ENCODE measurements at places on chromosomes 4 and X. TPM values are rescaled to one million over a fixed set of nuclear protein-coding genes. Genes with fewer than 3 reads are reported as not detected.

DNA sequence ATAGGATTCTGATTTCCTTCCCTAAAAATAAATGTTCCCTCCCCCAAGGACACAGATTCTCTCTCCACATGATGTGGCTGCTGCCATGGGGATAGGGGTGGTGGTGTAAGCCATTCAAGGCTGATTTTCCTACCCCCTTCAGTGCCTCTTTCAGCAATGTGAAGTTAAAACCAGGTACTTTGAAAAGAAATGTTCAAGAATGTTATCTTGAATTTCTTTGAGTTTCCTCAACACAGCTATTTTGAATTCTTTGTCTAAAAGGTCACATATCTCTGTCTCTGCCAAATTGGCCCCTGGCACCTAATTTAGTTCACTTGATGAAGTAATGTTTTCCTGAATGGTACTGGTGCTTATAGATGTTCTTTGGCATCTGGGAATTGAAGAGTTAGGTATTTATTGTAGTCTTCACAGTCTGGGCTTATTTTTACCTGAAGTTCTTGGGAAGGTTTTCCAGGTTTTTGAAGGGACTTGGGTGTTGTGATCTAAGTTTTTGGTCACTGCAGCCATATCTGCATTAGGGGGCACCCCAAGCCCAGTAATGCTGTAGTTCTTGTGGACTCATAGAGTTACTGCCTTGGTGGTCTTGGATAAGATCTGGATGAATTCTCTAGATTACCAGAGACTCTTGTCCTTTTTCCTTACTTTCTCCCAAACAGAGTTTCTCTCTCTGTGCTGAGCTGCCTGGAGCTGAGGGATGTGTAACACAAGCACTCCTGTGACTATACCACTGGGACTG lies 7.6 kb upstream of the DIPK2B start:
- H3K4me3 ChIP-seq = no peak overlapping the region
- H3K4me1 ChIP-seq = no peaks in the 10 kb centered on the region
- no peaks in the 10 kb centered on the region for H3K27me3 ChIP-seq
- DNase-seq = no peak
- H3K36me3 ChIP-seq = peaks cover 5% of the 10 kb centered on the region
- no peak overlapping the region for H3K27ac ChIP-seq

DNA sequence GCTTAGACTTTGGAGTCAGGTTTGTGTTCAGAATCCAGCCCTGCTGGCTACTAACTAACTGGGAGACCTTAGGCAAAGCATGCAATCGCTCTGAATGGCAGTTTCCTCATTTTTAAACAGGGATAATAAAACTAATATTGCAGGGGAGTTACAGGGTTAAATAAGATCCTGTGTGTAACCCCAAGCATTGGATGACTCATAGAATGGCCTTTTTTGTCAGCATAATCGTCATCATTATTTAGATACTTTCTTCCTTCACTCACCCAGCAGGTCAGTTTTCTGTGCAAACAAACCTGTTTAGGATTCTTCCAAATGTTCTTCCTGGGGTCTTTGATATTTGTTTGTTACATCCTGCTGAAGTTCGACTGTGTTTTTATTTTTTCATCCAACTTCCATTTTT lies 208.2 kb downstream of the EVC2 start:
- no peak overlapping the region for H3K4me3 ChIP-seq
- DNase-seq = no peak
- no peak overlapping the region for H3K27ac ChIP-seq
- no peaks in the 10 kb centered on the region for H3K27me3 ChIP-seq
- peaks cover 5% of the 10 kb centered on the region for H3K4me1 ChIP-seq
- H3K36me3 ChIP-seq = peaks cover 11% of the 10 kb centered on the region

DNA sequence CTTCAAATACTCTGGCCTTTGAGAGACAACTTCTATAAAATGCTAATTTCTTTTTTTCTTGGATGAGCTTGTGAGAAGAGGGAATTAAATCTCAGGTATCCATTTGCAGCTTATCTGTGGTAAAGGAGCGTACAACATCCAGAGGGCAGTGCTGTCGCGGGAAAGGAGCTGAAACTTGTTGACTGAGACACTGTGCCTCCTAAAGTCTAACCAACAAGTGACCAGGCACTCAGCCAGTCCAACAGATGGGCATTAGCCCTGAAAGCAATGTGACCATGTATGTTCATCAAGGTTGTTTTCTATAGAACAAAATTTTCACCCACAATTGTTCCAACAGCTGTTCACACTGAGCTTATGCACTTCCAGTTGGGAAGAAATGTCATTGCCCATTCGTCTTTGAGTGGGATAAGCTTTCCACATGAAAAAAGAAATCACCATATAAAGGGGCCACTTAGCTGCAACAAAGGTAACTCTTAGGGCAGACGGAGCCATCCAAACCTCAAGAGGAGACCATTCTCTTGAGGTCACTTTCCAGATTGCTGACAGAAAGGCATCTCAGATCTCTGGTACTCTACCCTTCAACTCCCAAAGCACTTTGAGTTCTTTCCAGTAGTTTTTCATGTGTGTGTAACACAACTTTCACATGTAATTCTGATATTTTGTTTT lies 244.8 kb upstream of the NEIL3 start:
- no peak overlapping the region for H3K4me3 ChIP-seq
- H3K27me3 ChIP-seq = no peaks in the 10 kb centered on the region
- no peaks in the 10 kb centered on the region for H3K4me1 ChIP-seq
- H3K36me3 ChIP-seq = no peaks in the 10 kb centered on the region

GRCh38 chrX:120446498-120446897 lies 22.6 kb downstream of the LAMP2 start:
- peaks cover 14% of the 10 kb centered on the region for H3K36me3 ChIP-seq
- no peaks in the 10 kb centered on the region for H3K27me3 ChIP-seq
- H3K4me3 ChIP-seq = no peak overlapping the region
- H3K4me1 ChIP-seq = no peaks in the 10 kb centered on the region
- no peak for DNase-seq

DNA sequence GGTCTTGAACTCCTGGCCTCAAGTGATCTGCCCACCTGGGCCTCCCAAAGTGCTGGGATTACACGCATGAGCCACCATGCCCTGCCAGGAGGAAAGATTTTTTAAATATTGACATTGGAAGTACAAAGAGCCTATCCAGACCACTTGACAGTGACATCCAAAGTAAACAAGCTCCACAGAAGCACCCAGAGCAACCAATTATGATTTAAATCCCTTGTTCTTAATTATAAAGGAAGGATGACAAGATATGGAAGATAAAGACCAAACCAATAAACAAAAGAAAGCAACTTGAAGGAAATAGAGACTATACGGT lies 27.7 kb upstream of the RPL34 start:
- peaks cover 6% of the 10 kb centered on the region for H3K36me3 ChIP-seq
- no peak overlapping the region for H3K4me3 ChIP-seq
- H3K27me3 ChIP-seq = no peaks in the 10 kb centered on the region
- H3K27ac ChIP-seq = no peak overlapping the region

GRCh38 chr4:89247951-89248350 lies 59.6 kb downstream of the GPRIN3 start:
- H3K27ac ChIP-seq = no peak overlapping the region
- no peak for DNase-seq
- no peaks in the 10 kb centered on the region for H3K36me3 ChIP-seq
- no peaks in the 10 kb centered on the region for H3K27me3 ChIP-seq

DNA sequence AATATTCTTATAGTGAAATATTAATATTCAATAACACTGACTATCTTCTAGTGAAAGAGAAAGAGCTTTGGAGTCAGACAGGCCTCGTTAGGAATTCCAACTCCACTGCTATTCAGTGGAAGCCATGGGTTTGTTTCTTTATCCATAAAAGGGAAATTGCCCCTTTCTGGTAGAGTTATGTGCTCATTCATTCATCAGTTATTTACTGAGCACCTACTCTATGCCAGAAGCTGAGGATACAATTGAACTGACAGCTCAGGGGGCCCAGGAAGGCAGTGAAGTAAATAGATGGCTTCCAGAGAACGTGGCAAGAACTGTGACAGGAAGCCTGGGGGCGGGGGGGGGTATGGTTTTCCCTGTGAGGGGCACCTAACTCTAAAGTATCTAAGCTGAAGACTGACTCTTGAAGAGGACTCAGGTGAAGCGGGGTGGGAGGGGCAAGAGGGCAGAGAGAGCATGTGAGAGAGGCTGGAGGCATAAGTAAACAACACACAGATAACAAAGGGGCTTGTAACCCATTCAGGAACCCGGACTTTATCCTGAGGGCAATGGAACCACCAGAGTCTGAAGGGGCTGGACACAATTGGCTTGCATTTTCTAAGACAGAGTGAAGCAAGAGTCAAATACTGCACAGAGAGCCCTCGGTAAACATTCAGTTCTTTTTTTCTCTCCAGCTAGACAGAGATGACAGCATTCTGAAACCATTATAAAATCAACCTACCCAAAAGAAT lies 20.3 kb downstream of the ANXA5 start:
- H3K4me1 ChIP-seq = peaks cover 5% of the 10 kb centered on the region
- no peak overlapping the region for H3K27ac ChIP-seq
- DNase-seq = no peak
- H3K27me3 ChIP-seq = no peaks in the 10 kb centered on the region
- peaks cover 21% of the 10 kb centered on the region for H3K36me3 ChIP-seq

DNA sequence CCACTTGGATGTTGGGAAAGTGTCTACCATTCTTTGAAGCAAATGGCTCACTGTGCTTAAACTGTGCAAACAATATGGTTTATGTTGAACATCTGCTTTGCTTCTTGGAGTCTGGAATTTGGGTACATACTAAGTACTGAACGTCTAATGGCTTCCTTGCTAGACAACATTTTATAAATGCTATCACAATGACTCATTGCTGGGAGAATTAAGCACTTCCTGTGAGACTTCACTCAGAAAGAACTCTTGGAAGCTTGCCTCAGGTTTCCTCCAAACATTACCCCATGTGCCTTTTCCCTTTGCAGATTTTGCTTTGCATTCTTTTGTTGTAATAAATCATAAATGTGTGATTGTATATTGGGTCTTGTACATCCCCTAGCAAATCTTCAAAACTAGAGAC lies 139.7 kb downstream of the PACRGL start:
- H3K4me3 ChIP-seq = no peak overlapping the region
- H3K27ac ChIP-seq = no peak overlapping the region
- no peaks in the 10 kb centered on the region for H3K27me3 ChIP-seq
- H3K36me3 ChIP-seq = no peaks in the 10 kb centered on the region
- H3K4me1 ChIP-seq = peaks cover 7% of the 10 kb centered on the region

GRCh38 chr4:102321260-102321995 lies 23.9 kb downstream of the SLC39A8 start:
- no peak overlapping the region for H3K27ac ChIP-seq
- no peak for DNase-seq
- no peaks in the 10 kb centered on the region for H3K36me3 ChIP-seq
- H3K27me3 ChIP-seq = no peaks in the 10 kb centered on the region
- H3K4me1 ChIP-seq = peaks cover 5% of the 10 kb centered on the region
- H3K4me3 ChIP-seq = no peak overlapping the region

DNA sequence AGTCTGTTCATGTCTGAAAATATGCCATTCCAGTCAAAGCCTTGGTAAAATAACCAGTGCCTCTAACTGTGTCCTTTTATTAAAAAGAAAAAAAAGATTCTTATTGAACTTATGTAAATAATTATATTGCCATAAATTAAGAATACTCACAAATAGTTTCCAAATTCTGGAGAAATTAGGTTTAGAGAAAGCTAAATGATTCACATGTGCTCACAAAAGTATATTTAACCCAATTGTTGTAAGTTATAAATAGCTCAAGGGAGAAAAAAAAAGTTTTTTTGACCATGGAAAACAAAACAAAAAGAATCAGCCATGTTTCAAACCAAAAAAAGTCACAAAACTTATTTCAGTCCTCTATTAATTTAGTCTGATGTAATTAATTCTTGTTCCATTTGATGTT lies 25.3 kb upstream of the HERC6 start:
- H3K4me1 ChIP-seq = no peaks in the 10 kb centered on the region
- no peak for DNase-seq
- H3K27ac ChIP-seq = no peak overlapping the region
- H3K27me3 ChIP-seq = no peaks in the 10 kb centered on the region
- peaks cover 5% of the 10 kb centered on the region for H3K36me3 ChIP-seq
- no peak overlapping the region for H3K4me3 ChIP-seq

- DNase-seq = no peak
- H3K27me3 ChIP-seq = no peaks in the 10 kb centered on the region
- H3K27ac ChIP-seq = no peak overlapping the region
- H3K4me3 ChIP-seq = no peak overlapping the region
These were observed 5.6 kb upstream of the SYTL5 start for GRCh38 chrX:38000706-38001105.

GRCh38 chr4:8665406-8666360 lies 73.1 kb downstream of the CPZ start:
- H3K4me3 ChIP-seq = no peak overlapping the region
- no peak for DNase-seq
- H3K36me3 ChIP-seq = no peaks in the 10 kb centered on the region
- H3K27me3 ChIP-seq = peaks cover 79% of the 10 kb centered on the region
- no peaks in the 10 kb centered on the region for H3K4me1 ChIP-seq

DNA sequence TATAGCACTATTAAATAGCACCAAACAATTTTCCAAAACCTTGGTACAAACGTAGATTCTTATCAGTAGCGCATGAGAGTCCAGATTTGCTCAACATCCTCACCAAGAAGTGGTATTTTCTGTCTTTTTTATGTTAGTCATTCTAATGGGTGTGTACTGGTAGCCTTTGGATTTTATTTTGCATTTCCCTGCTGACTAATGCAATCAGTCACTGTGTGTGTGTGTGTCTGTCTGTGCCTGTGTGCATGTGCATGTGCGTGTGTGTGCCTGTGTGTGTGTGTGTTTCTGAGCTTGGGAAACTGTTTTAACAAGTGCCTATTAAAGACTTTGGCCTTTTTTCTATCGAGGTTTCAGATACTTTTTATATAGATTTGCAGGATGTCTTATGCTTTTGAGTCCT lies 82.2 kb upstream of the MAGEA10 start:
- H3K36me3 ChIP-seq = no peaks in the 10 kb centered on the region
- no peak overlapping the region for H3K4me3 ChIP-seq
- DNase-seq = no peak
- H3K27me3 ChIP-seq = no peaks in the 10 kb centered on the region

DNA sequence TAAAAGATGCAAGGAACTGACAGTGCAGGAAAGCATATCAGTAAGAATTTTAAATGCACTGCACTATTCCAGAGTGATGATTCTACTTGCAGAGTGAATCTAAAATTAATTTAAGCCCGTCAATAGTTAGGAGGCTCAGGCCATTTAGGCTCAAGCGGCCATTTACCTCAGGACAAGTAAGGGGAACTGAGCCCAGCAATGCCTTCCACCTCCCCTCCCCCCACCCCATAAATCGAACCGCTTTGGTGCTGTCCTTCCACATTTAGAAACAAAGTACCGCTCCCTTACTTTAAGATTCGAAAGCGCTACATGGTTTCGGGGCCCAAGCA lies 665 bp downstream of the RBM41 start:
- no peak for DNase-seq
- H3K27ac ChIP-seq = no peak overlapping the region
- peaks cover 14% of the 10 kb centered on the region for H3K4me1 ChIP-seq
- peaks cover 19% of the 10 kb centered on the region for H3K36me3 ChIP-seq
- H3K4me3 ChIP-seq = peak overlapping the region; percentile 100

The FRMD7 gene
- total RNA-seq = 0.21 TPM

The FGF5 gene
- not detected for total RNA-seq

The CXCL8 gene
- total RNA-seq = not detected

The SYNPO2 gene
- 0.07 TPM for total RNA-seq

The S100G gene
- total RNA-seq = not detected

The LPAR4 gene
- 20.1 TPM for total RNA-seq

The TGIF2LX gene
- not detected for total RNA-seq

The PFKFB1 gene
- 0.77 TPM for total RNA-seq

The YTHDC1 gene
- 87.9 TPM for total RNA-seq

The NUDT11 gene
- 39.8 TPM for total RNA-seq

The EDNRA gene
- total RNA-seq = 6.9 TPM

The NHS gene
- total RNA-seq = 10.7 TPM
